ENCODE measurements at places on chromosomes 16 and 17.
A peak's percentile ranks its signal among the peaks of the same experiment; 100 is the strongest.

DNA sequence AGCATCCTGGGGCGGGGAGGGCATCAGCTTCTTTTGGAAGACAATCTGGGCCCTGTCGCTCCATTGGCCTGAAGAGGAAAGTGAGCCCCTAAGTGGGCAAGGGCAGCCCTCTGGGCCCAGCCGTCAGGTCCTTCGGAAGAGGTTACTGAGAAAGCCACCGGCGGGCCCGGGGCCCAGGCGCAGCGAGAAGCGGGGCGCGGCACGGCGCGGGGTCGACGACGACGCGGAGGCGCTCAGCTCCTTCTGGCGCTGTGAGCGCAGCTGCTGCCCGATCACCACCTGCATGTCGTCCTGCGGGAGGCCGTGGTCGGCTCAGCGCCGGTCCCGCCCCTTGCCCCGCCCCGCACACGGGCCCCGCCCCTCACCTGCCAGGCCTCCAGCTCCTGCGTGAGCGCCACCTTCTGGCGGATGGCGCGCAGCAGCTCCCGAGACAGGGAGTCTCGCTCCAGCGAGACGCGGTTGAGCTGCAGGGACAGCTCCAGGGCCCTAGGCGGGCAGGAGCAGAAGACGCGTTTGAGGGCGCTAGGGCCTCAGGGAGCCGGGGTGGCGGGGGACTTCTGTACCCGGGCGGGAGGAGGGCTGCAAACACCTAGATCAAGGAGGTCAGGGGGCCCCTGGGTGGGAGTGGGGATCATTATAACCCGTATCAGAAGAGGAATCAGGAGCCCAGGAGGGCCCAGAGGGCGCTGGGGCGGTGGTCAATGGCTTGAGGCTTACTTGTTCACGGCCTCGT, 4.3 kb downstream of the THOC6 start:
- peak; percentile 58 for DNase-seq

- no peak for DNase-seq
These were observed 338.7 kb downstream of the C16orf95 start for GRCh38 chr16:86978445-86979030.

DNA sequence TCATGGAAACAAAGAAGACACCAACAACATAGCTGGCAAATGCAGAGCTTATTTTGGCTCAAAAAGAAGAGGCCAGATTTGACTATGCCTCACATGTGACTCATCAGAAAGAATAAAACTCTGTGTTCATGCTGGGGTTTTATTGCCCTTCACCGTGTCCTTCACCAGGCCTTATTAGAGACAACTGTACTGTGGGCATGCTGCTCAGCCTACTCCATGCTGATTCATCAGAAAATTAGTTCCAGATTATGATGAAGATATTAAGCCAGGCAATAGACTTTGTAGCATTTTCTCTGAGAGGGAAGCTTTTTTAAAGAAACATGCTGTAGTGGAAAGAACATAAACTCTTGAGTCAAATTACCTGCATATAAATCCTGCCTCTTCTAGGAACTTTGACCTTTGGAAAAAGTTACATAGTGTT, 89.8 kb downstream of the CYB561 start:
- DNase-seq, result peak; percentile 29

- no peak for DNase-seq
These were observed 76.3 kb upstream of the WSB1 start for GRCh38 chr17:27217631-27218030.

GRCh38 chr17:11430751-11431150, 167.5 kb upstream of the DNAH9 start:
- DNase-seq, result no peak

DNA sequence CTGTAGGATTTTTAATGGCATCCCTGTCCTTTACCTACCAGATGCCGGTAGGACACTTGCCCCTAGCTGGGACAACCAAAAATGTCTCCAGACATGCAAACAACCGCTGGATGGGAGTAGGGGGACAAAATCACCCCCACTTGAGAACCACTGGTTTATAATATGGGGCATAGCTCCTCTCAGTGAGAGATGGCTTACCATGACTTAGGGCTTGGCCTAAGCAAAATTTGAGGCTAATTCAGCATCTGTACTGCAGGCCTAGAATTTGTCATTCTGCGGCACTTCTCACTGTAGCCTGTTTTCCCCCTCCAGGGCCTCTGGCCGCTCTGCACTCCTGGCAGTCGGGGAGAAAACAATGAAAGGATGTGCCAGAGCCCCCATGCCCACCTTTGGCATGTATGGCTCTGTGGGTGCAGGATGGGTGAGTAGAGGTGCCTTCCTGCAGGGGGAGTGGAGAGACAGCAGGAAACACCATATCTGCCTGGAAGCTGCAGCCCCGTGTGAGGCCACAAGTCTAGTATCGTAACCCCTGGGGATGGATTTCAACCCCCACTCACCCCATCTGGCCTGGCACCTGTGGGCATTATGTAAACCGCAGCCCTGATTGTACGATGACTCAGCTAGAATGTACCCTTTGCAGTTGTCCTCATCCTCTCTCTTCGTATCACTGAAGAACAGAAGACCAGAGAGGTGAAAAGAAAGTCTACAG, 268.1 kb downstream of the SOX9 start:
- DNase-seq, result no peak

DNA sequence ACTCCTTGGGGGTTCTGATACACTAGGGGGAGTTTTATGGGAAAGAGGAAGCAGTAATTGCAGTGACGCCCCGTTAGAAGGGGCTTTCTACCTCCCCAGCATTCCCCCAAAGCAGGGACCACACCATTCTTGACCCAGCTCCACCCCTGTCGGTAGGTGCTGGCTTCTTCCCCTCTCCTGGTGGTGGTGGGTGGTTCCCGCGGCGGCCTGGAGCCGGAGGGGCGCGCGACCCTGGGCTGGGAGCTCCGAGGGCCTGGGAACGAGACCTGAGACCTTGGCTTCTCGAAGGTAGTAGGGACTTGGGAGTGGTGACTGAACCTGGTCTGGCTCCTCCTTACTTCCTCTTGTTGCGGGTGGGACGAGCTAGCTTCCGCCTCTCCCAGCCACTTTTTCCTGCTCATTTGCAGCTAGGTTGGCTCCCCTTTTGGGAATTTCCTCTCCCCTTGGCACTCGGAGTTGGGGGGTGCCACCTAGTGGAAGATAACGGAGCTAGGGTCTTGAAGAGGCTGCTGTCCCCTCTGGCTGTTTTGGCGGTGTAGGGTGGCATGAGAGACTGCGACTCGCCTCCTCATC, 438 bp downstream of the GRN start:
- DNase-seq, result no peak

DNA sequence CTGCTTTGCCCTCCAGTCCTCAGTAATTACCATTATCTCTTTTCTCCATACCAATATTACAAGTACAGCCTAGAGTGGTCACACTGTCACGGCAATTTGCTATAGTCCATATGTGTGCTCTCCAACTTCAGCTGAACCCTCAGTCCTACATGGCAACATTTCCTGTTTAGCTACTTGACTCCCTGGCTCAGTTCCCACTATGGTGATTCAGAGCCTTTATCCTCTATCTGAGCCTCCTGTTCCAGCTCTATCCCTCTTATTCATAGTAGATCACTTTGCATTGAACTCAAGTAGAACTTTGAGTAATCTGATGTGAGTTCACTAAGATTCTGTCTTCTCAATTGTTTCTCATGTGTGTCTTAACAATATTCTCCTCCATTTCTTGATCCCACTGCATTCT, 43.7 kb upstream of the GOSR1 start:
- DNase-seq, result no peak

GRCh38 chr16:65875381-65876055, 491.0 kb upstream of the CDH5 start:
- no peak for DNase-seq

DNA sequence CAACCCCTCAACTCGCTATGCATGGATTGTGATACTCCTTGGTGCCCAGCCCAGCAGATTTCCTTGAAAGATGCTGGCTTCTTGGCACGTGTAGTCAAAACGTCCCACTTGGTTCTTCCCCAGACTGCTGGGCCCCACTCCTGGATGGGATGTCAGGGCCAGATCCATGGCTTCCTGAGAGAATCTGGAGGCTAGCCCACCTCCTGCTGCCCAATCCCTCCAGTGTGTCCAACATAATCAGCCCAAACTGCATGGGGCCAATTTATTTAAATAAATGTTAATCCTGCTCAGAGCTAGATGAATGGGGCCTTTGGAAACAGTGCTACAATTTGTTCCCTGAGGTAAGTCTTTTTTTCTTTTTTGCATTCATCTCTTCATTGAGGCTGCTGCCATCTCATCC, 49.4 kb downstream of the WSB1 start:
- DNase-seq, result no peak

Measured in tibial artery (tissue), 4 donors.